Stimulated activated CD8-positive, alpha-beta memory T cell treated with anti-CD3 and anti-CD28 coated beads, Interleukin-15, amount 100 ng/mL, for 24 hours (primary cell): ENCODE measurements at places on chromosomes 12 and 14.

DNA sequence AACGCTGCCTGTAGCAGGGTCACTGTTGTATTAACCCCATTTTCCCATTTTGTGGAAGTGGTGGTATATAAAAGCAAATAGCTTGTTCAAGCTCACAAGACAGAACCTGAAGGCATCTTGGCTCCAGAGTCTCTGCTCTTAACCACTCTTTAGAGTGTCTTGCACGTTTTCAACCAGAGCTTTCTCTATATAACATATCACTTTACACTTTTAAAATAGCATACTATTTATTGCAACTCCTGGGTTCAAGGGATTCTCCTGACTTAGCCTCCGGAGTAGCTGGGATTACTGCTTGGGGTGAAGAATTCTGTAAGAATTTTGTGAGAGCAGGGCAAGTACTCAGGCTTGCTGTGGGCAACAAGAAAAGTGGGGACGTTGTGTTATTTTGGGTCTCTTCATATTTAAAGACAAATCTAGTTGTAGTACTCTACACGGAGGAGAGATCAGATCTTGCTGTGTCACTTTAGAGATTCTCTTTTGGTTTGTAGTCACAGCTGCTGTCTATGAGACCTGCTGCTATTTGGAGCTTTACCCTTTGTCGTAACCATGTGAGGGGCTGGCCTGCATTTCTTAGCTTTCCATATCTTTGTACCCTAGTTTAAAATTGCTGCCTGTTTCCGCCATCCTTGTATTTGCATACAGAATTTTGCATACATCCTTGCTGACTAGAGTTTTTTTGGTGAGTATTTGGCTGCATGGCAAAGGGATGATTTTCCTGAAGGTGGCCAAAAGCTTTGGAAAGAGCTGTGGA lies 40.7 kb downstream of the WDR20 start:
- DNase-seq, result no peak

- DNase-seq, result no peak
These were observed 155.1 kb upstream of the BTG1 start for GRCh38 chr12:92300777-92301176.

DNA sequence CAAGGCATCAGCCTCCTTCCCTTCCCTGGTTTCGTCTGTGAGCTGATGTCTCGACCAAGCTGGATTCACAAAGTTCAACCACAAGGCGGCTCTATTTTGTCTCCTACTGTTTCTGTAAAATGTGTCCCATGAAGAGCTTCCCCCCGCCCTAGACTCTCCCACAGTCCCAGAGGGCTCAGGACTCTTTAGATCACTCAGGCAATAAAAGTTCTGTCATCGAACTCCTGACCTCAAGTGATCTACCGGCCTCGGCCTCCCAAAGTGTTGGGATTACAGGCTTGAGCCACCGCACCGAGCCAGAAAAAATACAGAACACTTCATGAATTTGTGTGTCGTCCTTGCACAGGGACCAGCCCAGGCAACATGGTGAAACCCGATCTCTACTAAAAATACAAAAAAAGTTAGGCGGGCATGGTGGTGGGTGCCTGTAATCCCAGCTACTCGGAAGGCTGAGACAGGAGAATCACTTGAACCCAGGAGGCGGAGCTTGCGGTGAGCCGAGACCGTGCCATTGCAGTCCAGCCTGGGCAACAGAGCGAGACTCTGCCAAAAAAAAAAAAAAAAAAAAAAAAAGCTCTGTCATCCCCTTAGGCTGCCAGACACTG lies 149.4 kb downstream of the BCL11B start:
- no peak for DNase-seq

- DNase-seq, result no peak
These were observed 12.2 kb downstream of the CHURC1 start for GRCh38 chr14:64926398-64926995.

DNA sequence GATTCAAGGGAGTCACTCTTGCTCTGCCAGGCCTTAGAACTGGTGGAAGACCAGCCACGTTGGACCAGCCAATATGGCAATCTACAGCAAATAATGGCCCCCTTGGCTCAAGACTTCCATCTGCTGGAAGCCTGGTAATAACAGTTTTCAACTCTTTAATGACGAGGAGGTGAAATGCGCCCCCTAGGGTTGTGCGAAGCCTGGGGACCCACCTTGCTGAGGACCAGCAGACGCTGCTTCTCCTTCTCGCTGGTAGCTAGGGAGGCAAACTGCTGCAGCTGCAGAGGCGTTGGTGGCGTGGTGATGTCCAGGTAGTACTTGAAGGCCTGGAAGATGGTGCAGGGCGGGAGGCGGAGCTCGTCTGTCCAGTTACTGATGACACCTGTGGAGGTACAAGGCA lies 41.5 kb upstream of the FBXO21 start:
- no peak for DNase-seq

DNA sequence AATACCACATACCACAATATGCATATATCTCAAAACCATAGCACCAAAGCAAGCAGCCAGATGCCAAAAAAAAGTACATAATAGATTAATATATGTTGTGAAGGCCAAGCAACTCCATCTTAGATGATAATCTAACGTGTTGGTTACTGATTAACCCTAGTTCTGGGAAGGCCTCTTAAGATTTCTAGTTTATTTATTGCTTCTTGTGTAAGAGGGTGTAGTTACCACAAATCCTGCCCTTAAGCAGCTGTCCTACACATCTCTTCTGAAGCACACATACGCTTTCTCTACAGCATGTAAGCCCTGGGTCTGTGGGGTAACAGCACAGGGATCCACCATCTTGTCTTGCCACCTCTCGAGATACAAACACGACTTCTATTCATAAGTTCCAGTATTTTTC lies 236.8 kb upstream of the AVPR1A start:
- no peak for DNase-seq

DNA sequence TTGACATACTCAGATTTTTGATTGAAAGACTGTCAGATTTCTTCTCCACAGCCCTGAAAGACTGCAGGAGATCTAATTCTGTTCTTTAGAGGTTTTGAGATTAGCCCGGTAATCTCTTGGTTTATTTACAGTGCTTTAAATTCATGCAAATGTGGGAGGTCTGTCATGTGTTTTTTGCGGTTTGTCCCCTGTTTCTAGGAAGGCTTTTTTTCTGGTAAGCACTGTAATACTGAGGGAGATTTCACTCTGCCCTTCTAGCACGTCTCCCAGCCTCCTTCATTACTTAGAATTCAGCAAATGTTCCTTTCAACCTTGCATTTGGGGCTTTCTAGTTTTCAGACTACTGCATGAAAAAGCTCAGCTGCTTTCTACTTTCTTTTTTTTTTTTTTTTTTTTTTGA lies 31.1 kb downstream of the GPHN start:
- no peak for DNase-seq

GRCh38 chr12:101050631-101051030 lies 159.4 kb downstream of the SLC5A8 start:
- no peak for DNase-seq
